GM18507 (cell line): ENCODE measurements at places on chromosomes 6 and 20.

GRCh38 chr20:17457079-17457478 is 74.1 kb downstream of the BFSP1 start:
- DNase-seq, result no peak

DNA sequence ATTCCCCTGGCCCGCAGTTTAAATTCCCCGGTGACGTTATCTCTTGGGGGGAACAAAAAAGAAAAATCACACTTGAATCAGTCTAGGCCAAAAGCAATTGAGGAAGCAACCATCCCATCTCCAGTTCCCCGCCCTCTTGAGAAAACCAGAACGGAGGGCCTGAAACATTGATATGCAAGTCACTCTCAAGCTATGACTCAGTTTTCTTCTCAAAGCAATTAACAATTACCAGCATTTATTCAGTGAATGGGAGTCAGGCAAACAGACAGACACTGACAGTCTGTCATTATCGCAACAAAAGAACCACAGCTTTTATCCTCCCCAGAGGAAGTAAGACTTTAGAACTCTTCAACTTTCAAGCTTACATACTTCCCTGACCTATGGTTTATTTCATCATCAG is 100.9 kb downstream of the OPRM1 start:
- DNase-seq, result no peak

GRCh38 chr6:169072127-169073042 is 181.3 kb downstream of the THBS2 start:
- no peak for DNase-seq

- DNase-seq, result no peak
These were observed 55.1 kb upstream of the LAMA2 start for GRCh38 chr6:128827675-128828464.

DNA sequence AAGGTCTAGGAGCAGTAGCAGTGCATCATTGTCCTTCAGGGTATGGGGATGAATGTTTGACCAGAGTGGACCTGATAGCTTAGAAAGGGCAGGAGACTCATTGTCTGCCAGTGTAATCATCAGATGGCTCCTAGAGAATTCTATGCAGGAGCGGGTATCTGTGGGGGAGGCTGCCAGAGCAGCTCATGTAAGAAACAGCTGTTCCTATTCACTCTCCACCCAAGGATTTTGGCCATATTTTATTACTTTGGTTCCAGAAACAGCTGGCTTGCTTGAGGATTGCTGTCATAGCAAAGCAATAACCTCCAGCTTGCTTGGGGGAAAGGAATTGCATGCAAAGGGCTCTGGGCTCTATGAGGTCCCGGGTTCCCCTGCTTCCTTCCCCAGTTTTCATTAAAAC is 44.1 kb downstream of the RALY start:
- no peak for DNase-seq

GRCh38 chr6:90098001-90098531 is 198.6 kb downstream of the BACH2 start:
- DNase-seq, result no peak

DNA sequence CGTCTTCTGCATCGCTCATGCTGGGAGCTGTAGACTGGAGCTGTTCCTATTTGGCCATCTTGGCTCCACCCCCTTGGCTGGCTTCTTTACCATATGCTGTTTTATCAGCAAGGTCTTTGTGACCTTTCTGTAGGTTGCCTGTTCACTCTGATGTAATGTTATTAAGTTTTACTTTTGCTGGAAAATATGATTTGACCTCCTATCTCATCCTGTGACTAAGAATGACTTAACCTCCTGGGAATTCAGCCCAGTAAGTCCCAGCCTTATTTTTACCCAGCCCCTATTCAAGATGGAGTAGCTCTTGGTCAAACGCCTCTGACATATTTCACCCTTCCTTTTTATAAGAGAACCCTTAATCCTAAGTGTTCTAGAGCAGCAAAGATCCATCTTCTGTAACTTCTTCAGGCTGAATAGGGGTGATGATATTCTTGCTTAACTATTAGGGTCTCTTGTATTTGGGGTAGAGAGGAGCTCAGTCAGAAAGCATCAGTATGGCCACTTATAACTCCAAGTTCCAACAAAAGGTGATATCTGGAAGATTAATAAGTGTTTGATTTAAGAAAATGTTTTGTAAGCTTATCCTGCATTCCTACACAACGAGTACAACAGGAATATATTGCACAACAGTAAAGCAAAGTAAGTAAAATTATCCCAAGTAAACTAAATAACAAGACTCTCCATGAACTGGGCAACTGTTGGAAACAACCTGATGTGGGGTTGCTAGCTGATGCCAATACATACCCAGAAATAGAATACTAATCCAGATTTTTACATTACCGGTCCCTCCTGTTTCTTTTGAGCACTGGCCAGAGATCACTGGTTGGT is 23.1 kb upstream of the HMGN3 start:
- no peak for DNase-seq

- no peak for DNase-seq
These were observed 36.1 kb downstream of the SMPDL3A start for GRCh38 chr6:122825163-122825562.

DNA sequence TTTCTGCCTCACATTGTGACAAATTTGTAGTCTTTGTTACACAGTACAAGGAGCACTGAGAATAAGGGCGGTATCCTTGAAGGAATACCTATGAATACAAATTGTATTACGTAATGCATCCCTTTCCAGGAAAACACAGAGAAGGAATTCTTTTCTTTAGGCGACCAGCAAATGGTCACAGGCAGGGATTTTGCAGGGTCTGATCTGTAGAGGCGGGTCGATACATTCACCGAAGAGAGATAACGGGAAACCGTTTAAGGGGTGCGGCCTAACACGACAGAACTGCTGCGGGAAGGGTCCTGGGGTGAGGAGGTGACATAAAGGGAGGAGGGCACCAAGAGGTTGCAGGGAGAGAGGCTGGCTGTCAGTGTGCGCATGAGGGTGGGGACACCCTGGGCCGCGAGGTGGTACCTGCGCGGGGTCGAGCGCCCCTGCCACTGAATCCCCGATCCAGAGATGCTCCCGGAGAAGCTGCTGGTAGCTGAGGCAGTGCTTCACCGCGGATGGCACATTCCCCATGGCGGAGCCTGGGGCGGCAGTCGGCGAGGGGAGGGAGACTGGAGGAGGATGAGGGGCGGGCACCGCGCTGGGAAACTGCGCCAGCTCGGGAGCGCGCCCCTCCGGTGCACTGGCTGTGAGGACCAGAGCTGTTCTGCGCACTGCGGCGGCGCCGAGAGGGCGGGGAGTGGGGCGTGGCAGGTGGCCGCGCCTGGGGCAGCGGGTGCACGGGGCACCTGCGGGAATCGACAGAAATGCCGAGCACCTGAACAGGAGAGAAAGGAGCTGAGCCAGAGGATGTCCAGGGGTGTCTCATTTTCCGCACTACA is at the start of gene HMGCLL1:
Gene HMGCLL1, minus strand, starts transcription at position 656 of the 827 bp plus-strand sequence. Its CDS starts 137 bp downstream, at position 519.
- DNase-seq, result no peak

DNA sequence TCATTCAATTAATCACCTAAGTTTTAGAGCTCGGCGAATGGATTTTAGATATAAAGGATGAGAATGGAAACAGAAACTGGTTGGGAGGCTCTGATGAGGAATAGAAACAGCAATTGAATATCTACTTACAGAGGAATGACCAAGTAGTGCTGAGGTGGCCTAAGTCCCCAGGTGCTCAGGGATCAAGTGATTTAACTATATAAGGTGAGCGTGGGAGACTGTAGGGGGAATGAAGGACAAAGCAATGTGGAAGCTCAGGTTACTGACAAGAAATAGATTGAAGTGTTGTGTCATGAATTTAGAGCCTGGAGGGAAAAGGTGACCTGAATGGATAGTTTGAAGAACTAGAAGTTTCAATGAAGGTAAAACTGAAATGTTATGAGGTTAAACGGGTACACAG is 495.4 kb upstream of the SOX4 start:
- DNase-seq, result no peak

- DNase-seq, result no peak
These were observed 111.0 kb upstream of the RALGAPA2 start for GRCh38 chr20:20823476-20823881.

DNA sequence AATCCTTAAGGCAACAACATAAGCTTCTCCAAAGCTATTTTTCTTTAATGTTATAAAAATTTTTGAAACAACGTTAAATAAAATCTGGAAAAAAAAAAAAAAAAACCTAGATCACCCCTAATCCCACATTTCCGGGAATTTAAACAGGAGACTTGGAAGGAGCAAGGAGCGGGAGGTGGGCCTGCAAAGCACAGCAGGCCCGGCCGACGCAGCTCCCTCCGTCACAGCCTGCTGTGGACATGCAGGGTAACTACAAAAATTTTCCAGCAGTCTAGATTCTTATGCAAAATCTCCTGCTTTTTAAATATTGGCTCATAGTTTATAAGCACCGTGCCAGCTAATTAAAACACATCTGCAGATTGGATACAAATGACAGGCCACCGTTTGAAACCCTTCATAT is 23.5 kb downstream of the FOXF2 start:
- no peak for DNase-seq

DNA sequence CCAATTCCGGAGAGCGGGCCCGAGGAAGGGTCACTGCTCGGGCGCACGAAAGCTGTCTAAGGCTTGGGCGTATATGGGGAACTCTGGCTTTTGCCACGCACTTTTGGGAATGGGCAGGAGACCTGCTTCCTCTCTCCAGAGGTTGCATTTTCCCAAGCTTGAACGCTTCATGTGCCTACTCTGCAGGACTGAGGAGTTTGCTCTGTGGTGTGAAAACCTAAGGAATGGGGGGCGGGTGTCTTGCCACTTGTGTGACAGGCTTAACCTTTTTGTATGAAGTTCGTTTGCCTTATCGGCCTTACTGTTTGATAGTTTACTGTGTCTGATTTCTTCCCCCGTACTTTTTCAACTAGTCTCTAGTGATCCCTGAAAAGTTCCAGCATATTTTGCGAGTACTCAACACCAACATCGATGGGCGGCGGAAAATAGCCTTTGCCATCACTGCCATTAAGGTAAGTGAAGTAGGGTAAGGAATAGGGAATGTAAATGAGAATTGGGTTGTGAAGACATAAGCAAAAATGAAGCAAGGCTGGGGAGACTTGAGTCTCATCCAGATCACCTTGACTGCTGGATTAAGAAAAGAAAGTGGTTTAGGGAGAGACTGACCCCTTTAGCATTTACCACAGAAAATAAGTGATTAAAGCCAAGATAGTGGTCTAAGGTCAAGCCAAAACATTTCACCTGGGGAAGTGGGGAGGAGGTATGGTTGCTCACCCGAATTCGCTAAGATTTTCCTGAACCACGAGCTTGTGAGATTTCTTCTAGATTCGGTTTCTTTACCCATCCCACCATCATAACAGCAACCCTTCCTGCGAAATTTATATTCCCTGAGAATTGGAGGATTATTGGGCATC is 627 bp downstream of the RPS18 start:
- no peak for DNase-seq

DNA sequence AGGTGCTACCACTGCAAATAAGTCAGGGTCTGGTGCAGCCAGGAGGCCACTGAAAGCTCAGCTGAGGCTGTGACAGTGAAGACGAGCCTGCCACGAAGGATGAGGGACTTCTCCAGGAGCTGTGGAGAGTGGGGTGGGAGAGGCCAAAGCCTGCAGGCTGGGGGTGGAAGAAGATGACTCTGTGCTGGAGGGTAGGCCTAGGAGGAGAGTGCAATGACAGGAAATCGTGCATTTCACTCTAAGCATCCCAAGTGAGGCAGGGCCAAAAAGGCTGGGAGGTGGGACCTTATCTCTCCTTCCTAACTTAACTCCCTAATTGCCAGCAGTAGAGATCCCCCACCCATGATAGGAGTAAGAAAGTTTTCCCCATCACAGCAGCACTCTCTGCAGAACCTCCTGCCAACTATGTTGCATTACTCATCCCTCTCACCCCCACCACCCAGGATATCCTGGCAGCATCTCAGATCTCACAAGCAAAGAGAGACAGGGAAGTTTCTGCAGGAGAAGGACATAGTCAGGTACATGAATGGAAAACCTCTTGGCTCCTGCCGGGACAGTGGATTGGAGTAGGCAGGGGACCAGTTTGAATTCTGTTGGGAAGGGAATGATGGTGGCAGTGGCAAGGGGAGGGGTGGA is 466.2 kb downstream of the CDH26 start:
- DNase-seq, result no peak

- no peak for DNase-seq
These were observed 43.3 kb downstream of the IRAK1BP1 start for GRCh38 chr6:78910591-78911171.

GRCh38 chr6:148465670-148466069 is 123.0 kb downstream of the SASH1 start:
- no peak for DNase-seq

- peak; percentile 23 for DNase-seq
These were observed at the start of gene ELOVL2 for GRCh38 chr6:11043961-11044711. Gene ELOVL2, minus strand, starts transcription at chr6:11044305. Its CDS starts 75 bp downstream, at chr6:11044230.

DNA sequence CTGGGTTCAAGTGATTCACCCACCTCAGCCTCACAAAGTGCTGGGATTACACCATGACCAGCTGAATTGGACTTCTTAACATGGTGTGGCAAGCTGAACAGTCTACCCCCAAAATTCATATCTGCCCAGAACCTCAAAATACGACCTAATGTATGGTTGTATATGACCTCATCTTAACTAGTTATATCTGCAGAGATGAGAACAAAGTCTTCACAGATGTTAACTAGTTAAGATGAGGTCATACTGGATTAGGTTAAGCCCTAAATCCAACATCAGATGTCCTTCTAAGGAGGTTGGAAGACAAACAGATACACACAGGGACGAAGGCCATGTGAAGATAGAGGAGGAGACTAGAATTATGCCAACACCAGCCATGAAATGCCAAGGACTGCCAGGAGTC is 102.5 kb downstream of the JPH2 start:
- DNase-seq, result no peak

DNA sequence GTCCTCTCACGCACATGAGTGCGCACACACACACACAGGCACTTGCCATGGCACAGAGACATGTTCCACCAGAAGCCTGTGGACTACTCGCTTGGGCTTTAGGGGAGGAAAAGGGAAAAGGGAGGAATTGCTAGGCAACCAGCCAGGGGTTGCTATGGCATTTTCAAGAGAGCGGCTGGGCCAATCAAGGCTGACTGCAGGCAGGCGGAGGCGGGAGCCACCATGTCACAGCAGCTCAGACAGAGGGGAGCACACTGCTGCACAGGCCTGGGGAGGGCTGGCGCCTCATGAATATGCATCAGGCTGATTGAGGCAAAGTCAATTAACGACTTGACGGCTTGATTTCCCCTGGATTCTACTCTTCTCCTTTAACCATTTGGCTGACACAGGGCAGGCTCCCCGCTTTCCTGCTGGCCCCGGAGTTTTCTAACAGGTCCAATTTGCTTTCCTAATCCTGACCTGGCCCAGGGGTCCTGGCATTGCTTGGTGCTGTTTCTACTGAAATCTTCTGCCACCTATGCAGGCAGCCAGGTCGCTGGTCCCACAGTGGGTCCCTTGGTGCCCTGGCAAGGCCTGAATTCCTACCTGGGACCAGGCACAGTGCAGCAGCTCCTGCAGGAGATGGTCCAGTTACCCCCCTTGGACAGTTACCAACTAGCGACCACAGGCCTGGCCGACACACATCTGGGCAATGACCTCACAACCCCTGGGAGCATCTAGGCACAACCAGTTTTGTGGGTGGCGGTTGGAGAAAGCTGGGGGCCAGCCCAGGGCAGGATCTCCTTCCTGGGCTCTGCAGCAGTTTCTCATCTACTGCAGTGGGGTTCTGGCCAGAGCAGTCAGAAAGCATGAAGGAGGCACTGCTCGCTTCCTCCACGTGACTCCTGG is 52.1 kb downstream of the YTHDF1 start:
- no peak for DNase-seq

GRCh38 chr20:31569163-31570020 is 35.7 kb upstream of the ID1 start:
- no peak for DNase-seq
